ENCODE measurements at places on chromosomes 16 and 17.

DNA sequence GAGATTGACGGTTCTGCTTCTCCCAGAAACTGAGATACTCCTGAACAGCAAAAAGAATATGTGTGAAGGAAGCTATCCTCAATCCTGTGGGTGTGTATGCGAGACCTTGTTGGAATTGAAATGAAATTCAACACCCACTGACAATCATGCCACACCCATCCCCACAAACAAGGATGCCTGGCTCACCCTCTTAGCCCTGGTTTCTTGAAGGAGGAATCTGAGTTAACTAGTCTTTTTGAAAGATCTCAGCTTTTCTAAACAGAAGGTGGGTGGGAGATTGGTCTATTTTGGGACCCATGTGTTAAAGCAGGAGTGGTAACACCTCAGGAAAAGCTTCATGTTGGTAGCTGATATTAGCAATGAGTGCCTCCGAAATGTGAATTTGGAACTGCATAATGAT lies 1244.5 kb downstream of the CDH11 start:
- DNase-seq = no peak

- DNase-seq = no peak
Measured at GRCh38 chr16:74281300-74281699, 15.3 kb upstream of the PSMD7 start.

DNA sequence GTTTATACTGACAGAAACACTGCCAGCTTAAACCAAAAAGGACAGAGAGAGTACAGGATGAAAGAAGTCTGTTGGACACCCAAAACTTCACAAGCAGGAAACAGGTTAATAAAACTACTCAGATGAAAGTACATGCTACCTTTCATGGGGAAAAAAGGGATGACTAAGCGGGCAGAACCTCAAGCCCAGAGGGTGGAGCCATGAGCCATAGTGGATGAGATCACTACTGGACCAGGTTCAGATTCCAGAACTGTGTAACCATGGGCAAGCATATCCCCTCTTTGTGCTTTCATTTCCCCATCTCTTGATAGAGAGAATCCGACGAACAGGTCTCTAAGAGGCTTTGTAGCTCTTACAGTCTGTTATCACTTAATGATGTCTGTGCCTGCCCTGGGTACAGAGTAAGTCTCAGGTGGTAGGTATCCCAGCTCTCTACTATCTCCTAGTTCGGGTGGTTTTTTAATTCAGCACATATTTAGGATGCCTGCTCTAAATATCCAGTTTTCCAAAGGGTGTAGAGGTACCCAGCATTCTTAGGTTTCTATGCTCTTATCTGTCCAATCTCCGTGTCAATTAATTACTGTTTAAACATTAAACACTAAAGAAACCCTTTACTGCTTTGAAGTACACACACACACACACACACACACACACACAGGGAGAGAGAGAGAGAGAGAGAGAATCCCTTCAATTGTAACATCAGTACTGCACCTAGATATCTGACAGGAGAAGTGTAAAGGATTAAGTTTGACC lies 206.7 kb downstream of the ZNF423 start:
- DNase-seq = no peak

DNA sequence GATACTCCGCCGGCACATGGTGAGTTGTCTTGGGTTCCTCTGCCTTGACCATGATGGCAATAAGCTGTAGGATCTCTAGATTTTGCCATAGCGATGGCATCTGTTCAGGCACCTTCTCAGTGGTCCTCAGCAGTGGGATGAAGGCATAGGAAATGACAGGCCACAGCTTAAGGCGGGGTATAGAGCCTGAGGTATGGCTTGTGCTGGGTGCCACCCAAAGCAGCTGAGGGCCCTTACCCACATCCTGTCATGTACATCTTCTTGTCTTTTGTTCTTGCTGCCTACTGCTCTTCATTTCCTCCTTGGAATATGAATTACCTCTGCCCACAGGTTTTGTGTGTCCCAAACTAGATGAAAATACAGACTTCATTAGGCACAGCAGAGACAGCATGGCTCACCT lies 29.5 kb downstream of the KAT7 start:
- peak; percentile 15 for DNase-seq

- no peak for DNase-seq
Measured at GRCh38 chr16:69071036-69071435, 34.4 kb upstream of the HAS3 start.

- peak; percentile 24 for DNase-seq
Measured at GRCh38 chr17:66411520-66411919, 109.1 kb downstream of the PRKCA start.

GRCh38 chr16:30783280-30784109 lies 3.5 kb downstream of the ZNF629 start:
- DNase-seq = no peak

DNA sequence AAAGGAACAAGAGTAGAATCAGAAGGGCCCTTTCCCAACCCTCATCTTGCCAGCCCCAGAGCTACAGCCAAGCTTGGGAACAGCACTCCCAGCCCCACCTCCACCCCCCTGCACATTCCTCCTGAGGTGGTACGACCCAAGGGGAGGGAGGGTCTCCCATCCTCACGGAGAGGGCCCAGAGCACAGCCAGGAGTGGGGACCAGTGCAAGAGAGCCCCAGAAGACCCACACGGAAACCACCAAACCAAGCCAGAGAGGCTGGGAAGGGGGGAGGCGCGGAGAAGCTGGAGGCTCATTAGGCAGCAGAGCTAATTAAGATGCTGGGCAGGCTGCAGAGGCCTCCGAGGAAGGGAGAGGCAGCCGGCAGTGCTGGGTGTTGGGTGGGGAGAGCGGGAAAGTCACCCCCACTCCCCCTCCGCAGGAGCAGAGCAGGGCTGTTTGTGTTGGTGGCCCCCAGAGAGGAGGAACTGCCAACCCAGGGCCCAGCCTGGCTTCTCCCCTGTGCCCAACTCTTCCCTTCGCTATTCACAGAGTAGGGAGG lies 2.4 kb downstream of the CACNB1 start:
- no peak for DNase-seq

- no peak for DNase-seq
Measured at GRCh38 chr17:56774650-56775049, 59.1 kb downstream of the C17orf67 start.

DNA sequence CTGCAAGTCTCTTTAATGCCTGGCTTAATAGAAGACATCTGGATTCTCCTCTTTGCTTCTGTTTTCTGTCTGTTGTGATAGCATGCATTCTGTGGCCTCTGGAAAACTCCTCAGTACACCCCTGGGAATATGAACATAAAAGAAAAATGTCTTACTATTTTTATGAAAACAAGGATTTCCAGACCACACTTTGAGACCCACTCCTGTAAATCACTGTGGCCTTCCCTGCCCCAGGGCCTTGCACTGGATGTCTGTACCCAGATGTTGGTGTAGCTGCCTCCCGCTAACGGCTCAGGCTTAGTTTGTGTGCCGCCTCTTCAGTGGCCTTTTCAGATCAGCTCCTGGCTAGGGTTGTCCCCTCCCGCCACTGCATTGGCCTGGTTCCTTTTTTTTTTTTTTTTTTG lies 126.6 kb downstream of the SOCS1 start:
- no peak for DNase-seq

- no peak for DNase-seq
Measured at GRCh38 chr16:73405851-73406250, 357.9 kb upstream of the ZFHX3 start.

- DNase-seq = no peak
Measured at GRCh38 chr17:10589553-10590145, 40.2 kb upstream of the MYH2 start.

GRCh38 chr17:78355701-78356100 lies 4.2 kb downstream of the SOCS3 start:
- DNase-seq = no peak

- no peak for DNase-seq
Measured at GRCh38 chr17:46950342-46950996, 27.5 kb downstream of the GOSR2 start.

GRCh38 chr16:88019821-88020515 lies 68.7 kb downstream of the BANP start:
- DNase-seq = no peak

- DNase-seq = no peak
Measured at GRCh38 chr16:27489421-27489820, 60.3 kb downstream of the GTF3C1 start.

DNA sequence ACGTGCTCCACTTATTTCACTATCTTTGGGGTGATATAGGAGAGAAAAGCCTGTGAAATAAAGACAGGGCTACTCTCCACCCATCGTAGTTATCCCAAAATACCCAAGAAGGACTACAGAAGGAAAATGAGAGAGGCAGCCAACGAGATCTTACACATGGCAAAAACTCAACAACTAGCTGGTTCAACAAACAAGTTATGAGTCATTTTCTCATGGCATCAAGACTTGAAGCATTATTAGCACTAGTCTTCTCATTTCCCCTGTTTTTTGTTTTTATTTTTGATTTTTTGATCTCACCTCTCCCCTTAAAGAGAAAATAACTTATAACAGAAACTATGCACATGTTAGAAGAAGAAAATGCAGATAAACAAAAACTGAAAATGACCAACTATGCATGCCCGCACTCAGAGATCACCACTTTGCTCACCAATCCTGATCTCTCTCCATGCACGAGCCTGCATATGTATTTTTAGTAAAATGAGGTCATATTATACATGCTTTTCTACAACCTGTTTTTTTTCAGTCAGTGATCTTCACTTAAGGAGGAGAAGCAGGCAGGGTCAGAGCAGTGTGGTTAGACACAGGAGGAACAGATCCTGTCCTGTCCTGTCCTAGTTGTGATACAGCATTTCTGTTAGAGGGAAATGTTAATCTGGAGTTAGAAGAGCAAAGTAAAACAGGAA lies 22.8 kb downstream of the FAM117A start:
- DNase-seq = no peak

DNA sequence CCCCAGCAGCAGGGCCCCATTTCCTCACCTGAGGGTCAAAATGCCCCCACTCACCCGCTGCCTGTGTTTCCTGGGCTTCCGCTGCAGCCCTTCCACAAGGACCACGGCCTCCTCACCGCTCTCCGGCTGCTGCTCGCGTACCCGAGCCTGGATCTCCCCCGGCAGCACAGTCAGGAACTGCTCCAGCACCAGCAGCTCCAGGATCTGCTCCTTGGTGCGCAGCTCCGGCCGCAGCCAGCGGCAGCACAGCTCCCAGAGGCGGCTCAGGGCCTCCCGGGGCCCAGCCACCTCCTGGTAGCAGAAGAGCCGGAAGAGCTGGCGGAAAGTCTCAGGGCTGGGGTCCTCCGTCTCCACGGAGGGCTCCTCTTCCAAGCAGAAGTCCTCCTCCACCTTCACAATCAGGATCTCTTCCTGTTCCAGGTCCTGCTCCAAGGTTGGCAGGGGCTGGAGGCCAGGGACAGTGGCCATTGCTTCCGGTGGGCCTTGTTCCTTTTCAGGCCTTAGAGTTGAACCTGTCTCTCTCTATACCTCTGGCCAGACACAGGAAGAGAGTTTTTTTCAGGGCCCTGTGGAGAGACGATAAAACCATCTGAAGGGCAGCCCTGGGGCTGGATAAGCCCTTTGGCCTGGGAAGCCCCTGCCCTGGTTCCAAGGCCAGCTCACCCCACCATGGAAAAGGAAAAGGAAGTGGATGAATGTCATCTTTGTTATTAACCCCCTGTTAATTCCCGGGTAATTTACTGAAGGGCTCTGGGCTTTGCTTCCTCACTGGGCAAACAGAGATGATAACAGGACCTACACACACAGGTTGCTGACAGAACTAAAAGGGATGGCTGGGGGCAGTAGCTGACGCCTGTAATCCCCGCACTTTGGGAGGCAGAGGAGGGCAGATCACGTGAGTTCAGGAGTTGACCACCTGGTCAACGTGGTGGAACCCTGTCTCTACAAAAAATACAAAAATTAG lies 1.2 kb downstream of the ZNF500 start:
- DNase-seq = no peak

DNA sequence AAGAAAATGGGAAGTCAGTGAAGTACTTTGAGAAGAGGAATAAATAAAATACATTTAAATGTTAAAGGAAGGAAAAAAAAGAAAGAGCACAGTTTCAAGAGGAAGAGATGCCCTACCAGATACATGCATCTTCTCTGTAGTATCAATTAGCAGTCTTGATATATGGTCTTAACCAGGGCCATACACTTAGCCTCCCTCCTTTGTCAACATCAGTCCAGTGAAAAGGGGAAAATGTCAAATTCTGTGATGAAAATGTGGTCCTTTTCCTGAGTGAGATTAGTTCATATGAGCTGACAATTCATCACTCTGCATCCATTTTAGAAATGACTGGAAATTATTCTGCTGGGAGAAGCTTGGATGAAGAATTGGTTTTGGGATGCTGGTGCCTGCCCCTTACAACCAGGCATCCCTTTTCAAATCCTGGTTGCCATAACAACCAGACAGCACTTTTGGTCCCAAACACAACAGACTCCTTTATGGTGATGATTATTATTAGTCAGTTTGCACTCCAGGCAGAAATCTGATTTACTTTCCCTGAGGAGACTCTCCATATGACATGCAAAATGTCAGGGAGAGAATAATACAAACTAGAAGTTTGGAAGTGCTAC lies 933.6 kb upstream of the CDH8 start:
- no peak for DNase-seq

GRCh38 chr16:86380030-86380429 lies 130.3 kb upstream of the FOXF1 start:
- no peak for DNase-seq

DNA sequence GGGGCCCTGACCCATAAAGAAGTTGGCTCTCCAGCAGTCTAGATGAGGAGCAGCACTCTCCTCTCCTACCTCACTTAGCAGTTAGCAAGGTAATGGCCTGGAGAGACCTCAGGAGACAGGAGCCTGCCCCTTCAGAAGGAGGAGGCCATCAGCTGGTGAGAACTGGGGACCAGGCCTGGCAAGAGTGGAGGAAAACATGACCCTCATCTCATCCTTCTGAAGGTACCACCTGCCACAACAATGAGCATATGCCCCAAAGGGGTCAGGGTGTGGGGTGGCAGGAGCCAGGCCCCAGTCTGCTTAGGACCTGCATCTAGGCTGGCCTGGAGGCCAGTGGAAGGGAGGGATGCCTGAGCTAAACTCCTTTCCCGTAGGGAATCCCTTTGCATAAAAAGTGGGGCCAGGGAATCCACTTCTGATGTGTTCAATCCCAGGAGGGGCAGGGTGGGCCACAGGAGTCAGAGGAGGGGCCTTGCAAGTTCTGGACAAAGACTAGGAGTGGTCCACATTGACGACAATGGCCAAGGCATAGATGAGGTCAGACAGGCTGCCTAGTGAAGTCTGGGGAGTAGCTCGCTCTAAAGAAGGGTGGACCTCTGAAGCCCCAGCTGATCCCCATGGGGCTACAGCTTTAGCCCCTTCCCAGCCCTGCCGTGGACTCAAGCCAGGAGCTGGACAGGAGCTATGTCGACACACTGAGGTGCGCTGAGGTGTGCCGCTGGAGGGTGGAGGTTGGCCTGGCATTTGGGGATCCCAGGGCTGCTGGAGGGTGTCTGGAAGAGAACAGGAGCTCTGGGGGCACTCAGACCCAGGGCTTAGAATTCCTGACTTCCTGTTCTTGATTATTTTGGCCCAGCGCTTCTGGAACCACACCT lies 986 bp downstream of the SEBOX start:
- no peak for DNase-seq

- no peak for DNase-seq
Measured at GRCh38 chr17:31327534-31328159, 6.2 kb upstream of the EVI2A start.
